Endodermal cell (in vitro differentiated cells): ENCODE measurements at places on chromosomes 16 and 17. TPM values are rescaled to one million over a fixed set of nuclear protein-coding genes. Genes with fewer than 3 reads are reported as not detected.

The CCL15 gene
- total RNA-seq: not detected in 2 replicates

DNA sequence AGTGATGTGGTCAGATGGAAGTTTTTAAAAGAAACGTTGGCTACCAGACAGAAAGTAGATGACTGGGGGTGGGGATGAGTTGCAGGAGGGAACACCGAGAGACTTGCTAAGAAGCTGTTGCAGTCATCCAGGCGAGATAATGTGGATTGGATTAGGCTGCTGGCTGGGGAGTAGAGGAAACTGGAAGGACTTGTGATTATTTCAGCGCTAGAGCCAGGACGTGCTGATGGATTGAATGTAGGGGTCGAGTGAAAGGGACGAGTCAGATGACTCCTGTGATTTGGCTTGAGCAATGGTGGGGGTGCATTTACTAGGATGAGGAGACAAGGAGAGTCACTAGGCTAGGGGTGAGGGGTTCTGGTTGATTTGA is 88.5 kb downstream of the CLEC16A start:
- peak; percentile 87 for DNase-seq

The TBKBP1 gene
- total RNA-seq: 14.5 to 18.9 TPM (median 16.0 TPM) in 3 replicates

The CLDN7 gene
- 149 and 150 TPM in 2 replicates for total RNA-seq
